Omental fat pad (tissue), 4 donors: ENCODE measurements at places on chromosomes 1 and 21. TPM values are rescaled to one million over a fixed set of nuclear protein-coding genes. Genes with fewer than 3 reads are reported as not detected.

Gene TSPAN1
- 1.2 TPM for total RNA-seq

Gene SLC6A9
- 4.9 TPM for total RNA-seq

GRCh38 chr1:68269637-68270430, 37.5 kb upstream of the WLS start:
- DNase-seq = no peak

GRCh38 chr1:220438741-220439140, 89.2 kb upstream of the MARK1 start:
- DNase-seq = no peak

GRCh38 chr1:93743465-93743864, 61.8 kb upstream of the BCAR3 start:
- DNase-seq = no peak

Gene NBPF6
- not detected for total RNA-seq

Gene FMOD
- total RNA-seq = 65.0 TPM

DNA sequence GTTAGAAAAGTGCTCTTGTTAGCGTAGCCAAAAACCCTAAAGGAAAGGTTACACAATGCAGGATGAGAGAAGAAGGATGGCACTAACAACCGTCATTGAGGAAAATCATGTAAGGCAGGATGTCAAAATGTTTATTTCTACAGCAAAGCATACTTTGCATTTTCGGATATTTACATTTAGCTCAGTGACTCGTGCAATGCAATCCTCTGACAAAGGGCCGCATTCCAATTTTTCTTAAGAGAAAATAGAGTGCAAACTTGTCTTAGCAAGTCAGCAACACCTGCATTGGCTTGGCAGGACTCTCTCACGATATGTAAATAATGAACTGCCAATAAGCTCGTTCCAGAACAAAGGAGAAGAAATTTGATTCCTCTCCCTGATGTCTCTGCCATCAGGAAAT, 33.3 kb downstream of the TIAM1 start:
- DNase-seq = no peak

- no peak for DNase-seq
These were observed 245.7 kb upstream of the JUN start for GRCh38 chr1:59029411-59030167.

GRCh38 chr1:59156526-59157199, 140.2 kb upstream of the FGGY start:
- no peak for DNase-seq

DNA sequence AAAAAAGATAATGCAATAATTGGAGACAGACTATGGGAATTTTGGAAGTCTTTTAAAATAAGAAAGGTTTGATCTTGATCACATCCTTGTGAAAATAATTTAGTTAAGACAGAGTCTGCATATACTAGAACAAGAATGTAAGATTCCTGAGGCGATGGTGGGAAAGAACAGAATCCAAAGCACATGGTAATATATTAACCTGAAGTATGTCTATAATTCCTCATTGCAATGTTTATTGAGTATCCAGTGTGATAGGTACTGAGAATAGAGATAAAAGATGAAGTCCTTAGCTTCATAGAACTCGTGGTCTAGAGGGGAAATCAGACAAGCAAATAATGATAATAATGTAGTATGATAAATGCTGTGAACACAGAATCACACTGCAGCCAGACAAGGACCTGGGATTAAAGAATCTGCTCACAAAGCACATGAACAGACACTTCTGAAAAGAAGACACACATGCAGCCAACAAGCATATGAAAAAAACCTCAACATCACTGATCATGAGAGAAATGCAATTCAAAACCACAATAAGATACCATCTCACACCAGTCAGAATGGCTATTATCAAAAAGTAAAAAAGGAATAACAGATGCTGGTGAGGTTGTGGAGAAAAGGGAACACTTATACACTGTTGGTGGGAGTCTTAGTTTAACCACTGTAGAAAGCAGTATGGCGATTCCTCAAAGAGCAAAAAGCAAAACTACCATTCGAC, 6.9 kb upstream of the ANGPTL3 start:
- DNase-seq = no peak

DNA sequence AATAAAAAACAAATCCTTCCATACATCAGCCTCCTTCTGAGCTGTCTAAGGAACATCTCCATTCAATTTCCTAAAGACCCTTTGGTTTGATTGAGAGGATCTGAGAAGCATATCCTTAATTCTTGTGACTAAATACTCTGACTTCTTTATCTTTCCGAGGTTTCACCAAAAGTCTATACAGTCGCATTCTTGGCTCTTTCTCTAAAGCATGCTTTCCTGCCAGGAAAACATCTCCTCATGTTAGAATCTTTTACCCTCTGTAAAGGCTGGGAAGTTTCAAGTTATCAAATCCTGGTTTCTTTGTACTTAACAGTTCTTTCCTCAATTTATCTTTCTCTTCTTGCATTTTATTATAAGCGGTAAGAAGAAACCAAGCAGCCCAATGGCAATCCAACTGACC, 630.4 kb downstream of the PTPRC start:
- no peak for DNase-seq

Gene DYNLT5
- 6.1 TPM for total RNA-seq

Gene APCS
- not detected for total RNA-seq

Gene PHACTR4
- total RNA-seq = 22.1 TPM

DNA sequence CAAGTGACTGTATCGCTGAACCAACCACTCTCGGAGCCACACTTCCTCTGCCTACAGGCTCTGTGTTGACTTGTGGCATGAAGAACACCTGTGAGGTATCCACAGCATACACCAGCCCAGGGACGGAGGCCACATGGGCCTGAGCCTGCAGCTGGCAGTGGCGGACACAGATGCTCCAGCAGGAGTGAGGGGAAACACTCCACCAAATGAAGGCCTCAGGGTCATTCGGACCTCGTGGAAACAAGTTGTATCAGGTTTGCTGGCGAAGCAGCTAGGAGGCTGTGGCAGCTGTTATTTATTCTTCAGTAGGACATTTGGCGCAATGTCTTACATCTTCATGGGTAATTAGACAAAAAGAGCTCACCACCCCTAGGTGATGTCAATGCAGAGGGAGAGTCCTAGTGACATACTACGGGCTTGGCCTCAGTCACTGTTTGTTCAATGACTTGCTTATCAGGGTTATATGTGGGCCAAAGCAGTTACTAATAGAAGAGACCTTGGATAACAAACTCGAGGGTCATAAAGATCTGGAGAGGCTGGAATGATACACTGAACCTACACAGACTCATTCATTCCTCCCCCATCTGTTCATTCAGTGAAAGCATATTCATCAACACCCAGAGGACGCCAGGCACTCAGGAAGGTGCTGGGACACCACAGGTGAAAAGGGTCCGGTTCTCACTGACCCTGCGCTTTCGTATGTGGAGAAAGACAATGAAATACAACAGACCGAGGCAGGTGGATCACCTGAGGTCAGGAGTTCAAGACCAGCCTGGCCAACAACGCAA, 11.6 kb upstream of the ETS2 start:
- no peak for DNase-seq

DNA sequence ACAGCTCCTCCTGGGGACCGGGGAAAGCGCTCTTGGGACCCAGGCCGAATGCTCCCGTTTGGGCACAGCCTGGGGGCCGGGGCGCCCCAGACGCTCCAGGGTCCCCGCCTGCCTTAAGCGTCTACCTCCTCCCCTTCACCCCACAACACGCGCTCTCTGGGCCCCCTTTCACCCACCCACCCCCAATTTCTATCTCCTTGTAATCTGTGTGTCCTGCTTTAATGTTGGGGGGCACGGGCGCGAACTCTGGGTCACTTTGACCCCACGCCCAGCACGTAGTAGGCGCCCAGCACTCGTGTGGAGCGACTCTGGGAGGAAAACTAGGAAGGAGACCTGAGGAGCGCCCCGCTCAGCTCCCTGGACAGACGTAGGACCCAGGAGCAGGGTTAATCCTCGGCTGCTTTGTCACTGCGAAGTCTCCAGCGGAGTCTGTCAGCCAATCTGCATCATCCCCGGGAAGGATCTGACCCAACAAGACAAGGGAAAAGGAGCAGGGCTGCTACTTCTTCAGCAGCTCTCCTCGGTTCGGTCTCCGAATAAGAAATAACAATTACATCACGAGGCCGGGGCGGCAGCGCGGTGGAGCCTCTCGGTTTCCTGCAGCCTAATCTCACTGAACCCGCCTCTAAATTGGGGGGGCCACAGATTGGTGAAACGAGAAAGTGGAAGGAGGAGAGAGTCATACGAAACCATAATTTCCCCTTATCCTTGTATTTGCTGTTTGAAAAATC, 757 bp upstream of the NRIP1 start:
- peak; percentile 71 for DNase-seq

DNA sequence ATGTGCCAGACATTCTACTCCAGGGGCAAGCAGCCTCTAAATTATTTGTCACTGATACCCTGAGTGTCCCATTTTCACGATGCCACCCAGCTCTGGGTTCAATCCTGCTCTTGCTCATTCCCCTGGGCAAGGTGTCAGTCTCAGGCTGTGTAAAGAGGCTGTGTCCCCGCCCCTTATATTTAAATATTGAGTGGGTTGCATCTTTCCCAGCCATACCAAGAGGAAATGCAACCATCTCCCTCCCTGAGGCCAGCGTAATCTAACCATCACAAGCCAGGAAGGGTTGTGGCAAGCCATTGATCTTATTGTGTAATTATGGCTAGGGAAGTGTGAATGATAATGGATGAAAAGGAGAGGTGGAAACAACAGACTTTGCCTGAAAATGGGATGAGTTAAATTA, 54.7 kb upstream of the CLDN14 start:
- no peak for DNase-seq

DNA sequence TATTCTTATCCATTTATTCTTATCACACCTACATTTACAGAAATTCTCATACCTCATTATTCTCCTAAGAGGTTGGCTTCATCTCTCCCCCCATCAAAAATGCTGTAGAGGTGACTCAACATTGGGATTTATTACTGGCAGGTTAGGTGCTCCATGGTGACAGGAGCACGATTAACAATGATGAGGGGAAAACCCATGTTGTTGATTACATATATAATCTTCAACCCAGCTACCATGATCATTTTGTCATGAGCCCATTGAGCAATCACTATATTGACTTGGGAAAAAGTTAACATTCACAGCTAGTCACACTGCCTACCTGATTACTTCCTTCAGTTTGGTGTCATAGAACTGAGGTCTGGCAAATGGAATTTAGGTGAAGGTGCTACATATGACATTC, 712.1 kb upstream of the CHRM3 start:
- no peak for DNase-seq

Gene ATP1A4
- not detected for total RNA-seq

- no peak for DNase-seq
These were observed 205.1 kb upstream of the SGIP1 start for GRCh38 chr1:66328896-66329295.

DNA sequence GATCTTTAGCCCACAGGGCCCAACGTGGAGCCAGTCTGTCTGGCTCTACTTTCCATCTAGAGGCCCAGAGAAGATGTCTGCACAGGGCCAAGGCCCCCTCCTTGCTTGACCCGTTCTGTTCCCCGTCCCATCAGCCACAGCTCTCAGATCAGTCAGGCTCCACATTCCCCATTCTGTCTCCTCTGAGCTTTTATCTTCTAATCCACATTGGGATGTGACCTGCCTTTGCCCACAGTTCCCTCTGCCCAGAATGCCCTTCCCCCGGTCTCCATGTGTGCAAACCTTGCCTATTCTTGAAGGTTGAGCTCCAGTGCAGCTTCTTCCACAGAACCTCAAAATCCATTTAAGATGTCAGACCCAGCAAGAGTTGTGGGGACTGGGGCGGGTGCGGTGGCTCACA, 53.3 kb upstream of the WASF2 start:
- DNase-seq = no peak

GRCh38 chr1:43499898-43500297, 30.8 kb upstream of the PTPRF start:
- DNase-seq = no peak

DNA sequence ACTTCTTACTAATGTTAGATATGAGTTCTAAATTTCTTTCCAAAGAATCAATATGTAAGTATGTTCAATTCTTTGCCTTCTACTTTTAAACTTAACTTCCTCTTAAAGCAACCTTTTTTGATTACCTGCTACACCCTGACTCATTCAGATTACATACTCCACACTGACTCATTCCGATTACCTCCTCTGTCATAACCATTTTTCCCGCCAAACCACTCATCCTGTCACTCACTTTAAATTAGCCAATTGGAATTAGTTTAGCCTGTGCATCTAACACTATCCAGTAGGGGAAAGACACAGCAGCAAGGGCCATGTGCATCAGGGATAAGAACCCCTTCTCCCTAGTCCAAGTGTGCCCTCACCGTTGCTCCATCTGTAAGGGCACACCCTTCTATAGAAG, 815.5 kb downstream of the BRINP3 start:
- no peak for DNase-seq

GRCh38 chr1:158039380-158039779, 45.9 kb downstream of the KIRREL1 start:
- DNase-seq = no peak

Gene CFH
- total RNA-seq = 117 TPM
